ENCODE measurements at places on chromosomes 4 and X.

- no peak for DNase-seq
Measured at GRCh38 chr4:188018262-188018661, 22.7 kb downstream of the ZFP42 start.

DNA sequence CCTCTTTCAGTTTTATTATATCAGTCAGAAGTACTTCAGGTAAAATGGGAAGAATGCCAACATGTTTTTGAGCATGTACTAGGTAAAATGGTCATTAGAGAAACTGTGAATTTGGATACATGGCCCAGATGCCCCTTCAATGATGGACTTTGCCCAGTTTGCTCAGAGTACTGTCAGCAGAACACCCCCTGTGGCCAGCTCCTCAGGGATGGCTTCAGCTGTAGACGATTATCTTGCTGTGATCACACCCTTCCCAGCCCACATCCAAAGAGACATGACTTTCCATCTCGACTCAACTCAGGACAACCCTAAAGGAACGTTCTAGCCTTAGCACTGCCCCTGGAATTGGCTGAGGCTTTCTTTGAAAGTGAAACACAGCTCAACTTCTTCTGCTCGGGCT lies 439.1 kb downstream of the PACRGL start:
- DNase-seq = no peak

DNA sequence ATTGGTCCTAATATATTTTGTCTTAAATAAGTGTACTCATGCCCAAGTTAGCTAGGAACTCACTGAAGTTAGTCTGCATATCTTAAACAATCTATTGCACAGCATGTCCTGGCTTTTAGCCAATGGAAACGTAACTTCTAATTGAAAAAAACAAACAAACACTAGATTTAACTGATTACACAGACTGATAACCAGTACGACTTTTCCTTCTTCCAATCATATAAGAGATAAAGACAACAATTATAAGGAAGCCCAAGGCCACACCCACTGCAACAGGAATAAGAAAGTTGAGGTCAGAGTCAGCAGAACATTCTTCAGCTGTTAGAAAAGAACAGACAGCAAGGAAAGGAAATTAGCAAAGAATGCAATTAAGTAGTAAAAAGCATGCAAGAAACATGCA lies 40.8 kb downstream of the LAMP2 start:
- no peak for DNase-seq

GRCh38 chr4:106269711-106270110 lies 46.3 kb downstream of the TBCK start:
- no peak for DNase-seq

DNA sequence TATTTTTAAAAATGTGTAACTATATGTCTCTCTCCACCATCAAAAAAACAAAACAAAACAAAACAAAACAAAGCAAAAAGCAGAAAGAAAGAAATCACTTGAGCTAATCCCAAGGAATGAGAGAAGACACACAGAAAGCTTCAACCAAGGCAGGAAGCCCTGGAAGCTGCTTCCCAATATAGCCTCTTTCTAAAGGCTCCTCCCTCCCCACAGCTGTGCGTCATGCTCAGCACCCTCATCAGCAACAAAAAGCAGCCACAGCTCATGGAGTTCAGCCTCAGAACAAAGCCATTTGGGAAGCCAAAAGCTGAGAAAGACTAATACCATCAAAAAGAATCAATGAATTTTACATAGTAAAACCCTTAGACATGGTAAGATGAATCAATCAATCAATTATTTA lies 501.6 kb upstream of the SMIM31 start:
- DNase-seq = no peak

DNA sequence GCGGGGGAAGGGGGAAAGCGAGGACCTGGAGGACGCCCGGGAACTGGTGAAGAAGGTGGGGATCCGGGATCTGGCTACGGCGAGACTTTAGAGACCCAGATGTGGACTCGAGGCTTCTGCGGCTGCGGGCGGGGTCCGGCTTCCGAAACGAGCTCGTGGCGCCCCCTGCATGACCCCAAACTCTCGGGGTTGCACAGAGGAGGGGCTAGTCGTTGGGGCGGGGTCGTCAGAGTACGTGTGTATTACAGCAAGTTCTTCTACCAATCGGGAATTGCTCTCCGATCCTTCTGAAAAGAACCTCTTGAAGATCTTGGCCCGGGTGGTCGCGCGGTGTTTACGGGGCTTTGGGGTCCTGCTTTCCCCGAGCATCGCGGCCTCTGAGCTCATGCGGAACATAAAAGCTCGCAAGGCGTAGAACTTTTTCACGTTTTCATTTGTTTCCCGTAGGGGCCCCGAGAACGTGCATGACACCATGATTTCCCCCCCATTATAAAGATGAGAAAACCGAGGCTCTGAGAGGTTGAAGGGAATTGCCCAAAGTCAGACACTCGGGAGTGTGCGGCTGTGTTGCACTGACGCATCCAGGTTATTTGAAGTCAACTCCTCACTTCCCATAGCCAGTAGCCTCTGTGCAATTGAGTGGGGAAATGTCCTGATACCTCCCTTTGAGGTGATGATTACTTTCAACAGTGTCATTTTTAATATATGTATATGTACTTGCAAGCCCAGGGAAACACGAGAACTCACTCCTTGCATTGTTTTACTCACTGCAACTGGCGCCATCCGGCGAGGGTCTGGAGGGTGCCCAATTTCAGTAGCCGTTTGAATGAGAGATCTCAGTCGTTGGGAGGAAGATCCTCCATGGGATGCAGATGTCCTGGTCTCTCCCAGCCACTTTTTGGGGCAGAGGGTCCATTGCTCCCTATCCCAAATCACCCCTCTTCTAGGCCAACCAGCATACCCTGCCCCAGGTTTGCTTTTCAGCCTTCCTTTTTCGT lies at the start of gene BEND4:
BEND4 (minus strand) TSS at position 149 of the 998 bp plus-strand sequence. CDS start 512 bp downstream, outside the sequence.
- DNase-seq = no peak

GRCh38 chr4:48680848-48681568 lies 99.1 kb downstream of the FRYL start:
- DNase-seq = no peak

GRCh38 chr4:8381814-8382581 lies 58.5 kb downstream of the ACOX3 start:
- no peak for DNase-seq

- DNase-seq = peak; percentile 38
Measured at GRCh38 chrX:11423362-11423818, 130.2 kb downstream of the AMELX start.

GRCh38 chr4:163638909-163639308 lies 144.4 kb downstream of the TMA16 start:
- DNase-seq = no peak
